T-helper 9 cell (primary cell): ENCODE measurements at places on chromosomes 6 and 20.

- DNase-seq = no peak
Measured at GRCh38 chr6:26183237-26183580, 96.0 kb downstream of the HFE start.

DNA sequence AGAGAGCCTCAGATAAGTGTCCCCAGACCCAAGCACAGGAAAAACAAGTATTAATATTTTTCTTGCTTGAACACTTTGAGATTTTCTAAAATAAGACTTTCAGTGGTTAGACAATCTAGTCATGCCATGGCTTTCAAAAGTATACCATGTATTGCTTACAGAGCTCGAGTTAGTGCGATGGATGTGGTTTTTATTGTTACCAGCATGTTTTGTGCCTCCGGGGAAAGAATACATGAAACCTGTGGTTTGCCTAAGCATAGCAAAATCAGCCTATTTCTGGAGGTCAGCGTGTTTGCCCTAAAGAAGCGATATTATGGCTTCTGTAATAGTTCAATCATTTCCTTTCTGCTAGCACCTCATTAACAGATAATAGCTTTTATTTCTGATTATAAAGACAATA, 21.6 kb downstream of the RIN2 start:
- DNase-seq = no peak

GRCh38 chr6:151400473-151400872, 9.1 kb upstream of the ZBTB2 start:
- no peak for DNase-seq

DNA sequence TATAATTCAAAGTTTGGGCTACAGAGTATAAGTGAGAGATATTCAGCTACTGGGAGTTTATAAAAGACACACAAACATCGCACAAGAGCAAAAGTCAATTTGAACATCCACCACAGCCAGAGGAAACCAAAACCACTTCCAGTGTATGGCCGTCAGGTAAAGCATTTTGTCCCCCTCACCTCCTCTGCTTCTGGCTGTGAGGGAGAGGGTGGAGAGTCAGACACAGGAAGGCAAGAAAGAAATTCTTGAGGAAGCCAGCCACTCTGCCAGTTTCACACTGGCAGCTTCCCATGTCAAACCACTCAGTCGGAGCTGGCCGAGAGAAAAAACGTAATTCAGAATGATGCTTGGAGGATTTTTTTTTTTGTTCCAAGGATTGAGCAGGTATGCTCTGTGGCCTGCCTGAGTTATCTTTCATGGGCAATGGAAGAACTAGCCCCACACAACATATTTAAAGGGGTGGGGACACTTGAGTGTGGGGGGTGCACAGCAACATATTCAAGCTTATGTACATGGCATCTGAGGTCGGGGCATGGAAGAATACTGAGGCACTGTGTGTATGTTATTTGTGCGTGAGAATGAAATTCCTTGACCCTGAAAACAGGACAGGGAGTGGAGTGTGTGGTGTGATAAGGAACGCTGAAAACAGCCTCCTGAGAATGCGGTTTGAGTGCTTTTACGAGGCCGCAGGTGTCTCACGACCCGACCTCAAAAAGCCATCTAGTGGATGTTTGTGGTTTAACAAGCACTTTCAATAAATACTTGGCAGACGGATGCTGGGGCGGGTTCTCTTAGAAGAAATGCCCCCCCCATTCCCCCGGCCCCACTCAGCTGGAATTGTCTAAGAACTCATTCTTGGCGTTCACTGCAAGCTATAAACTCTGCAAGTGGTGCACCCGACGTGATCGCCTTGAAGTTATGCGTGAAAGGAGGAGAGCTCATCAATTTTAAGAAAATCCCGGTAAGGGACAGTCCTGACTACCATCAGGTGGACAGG, 27.5 kb upstream of the ZBTB22 start:
- peak; percentile 53 for DNase-seq

DNA sequence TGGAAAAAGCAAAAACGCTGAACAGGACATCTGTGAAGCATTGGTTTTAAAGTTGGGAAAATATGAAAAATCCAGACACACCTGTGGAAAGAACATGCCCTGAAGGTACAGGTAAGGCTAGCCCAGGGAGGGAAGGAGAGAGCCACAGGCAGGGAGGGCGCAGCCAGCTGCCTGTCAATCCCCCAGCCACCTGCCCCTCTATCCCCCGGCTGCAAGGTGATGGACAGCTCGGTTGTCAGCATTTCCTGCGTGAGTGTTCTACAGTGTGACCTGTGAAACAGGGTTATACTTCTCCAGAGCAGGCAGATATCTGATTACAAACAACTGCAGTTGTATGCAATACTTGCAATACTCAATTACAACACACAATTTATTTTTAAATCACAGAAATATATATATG, 358.1 kb downstream of the SMOC2 start:
- no peak for DNase-seq

DNA sequence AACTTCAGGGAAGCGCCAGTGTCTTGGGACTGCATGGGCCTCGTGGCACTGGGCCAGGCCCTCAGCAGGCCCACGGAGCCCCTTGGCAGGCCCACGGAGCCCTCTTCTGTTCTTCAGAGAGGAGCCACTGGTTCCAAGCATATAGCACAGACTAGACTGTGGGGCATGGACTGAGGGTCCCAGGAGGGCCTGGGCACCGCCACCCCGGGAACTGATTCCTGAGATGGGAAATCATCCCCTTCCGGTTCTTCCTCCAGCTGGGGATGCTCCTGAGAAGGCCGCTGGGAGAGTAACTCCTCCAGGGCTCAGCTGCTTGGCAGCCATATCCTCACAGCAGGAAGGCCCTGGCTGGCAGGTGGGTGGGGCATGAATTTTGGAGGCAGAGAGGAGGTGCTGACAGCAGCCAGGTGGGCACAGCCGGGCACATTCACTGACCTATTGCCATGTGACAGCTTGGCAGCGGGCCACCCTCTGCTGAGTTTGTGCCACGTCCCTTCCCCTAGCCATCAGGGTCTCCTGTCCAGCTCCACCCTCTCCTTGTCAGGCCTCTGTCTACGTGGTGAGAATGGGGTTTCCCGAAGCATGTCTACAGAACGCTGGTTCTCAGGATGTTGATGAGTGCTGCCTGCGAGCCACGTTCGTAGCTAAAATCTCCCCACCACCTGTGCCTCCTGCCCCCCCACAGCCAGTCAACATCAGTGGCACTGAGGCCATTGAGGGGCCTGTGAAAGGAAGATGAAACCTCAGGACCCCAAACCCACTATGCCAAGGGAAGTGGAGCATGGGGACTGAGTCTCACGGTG, 152.1 kb downstream of the TAF4 start:
- DNase-seq = no peak

DNA sequence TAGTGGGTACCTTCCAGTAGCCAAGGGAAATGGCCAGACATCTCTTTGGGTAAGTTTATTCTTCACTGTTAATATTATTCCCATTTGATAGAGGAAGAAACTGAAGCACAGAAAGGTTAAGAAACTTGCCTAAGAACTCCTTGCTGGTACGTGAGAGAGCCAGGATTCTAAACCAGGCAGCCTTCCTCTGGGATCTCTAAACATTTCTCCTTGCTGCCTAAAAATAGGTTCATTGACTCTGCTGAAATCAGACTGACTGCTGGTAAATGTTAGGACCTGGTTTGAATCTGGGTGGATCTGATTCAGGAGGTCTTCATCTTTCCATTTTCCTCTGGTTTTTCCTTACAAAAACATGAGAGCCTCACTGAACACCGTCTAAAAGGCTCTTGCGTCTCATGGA, 186.9 kb downstream of the AIG1 start:
- DNase-seq = no peak

GRCh38 chr6:24313251-24314141, 44.4 kb downstream of the DCDC2 start:
- DNase-seq = no peak

DNA sequence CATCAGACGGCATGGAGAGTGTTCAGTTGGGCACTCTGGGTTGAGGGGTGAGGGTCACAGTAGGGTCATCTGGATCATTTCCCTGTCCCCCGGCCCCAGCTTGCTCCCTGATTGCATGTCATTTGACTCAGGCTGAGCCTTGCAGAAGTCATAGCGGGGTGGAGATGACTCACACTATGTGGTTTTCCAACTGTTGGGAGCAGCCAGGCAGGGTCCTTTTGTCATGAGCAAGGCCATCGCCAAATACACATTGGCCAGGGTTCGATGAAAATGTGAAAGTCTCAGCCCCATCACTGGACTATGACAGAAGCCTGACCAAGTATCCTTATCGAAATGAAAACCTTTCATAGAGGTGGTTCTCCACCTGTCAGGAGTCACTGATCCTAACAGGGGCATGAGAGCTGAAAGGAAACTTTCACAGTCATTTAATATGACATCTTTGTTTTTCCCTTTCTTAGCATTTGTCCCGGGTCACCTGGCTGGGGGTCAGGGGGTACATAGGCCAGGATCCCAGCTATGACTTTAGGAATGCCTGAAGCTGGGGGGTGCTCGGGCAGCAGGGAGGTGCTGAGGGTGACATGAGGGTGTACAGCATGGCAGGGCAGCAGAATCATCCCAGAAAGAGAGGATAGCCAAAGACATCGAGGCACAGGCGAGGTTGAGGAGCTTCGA, 70.2 kb upstream of the CD93 start:
- no peak for DNase-seq

DNA sequence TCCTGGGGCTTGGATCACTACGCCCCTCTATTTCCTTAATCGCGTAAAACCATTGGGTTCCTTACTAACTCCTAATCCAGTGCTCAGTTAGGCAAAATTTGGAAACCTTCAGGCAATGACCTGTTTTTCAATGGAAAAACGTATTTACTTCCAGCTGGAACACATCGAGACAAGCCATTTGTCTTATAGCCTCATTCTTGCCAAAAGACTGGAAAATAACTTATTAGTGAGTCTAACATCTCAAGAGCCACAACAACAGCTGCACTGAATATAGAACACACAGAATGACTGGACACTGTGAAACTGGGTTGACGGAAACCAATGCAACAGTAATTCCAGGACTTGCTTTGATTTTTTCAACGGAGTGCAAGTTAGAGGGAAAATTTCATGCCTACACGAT, 125.2 kb upstream of the MAP3K7 start:
- no peak for DNase-seq

- no peak for DNase-seq
Measured at GRCh38 chr6:87289571-87289970, 32.8 kb upstream of the SMIM8 start.

- peak; percentile 19 for DNase-seq
Measured at GRCh38 chr6:144285798-144286502, 815 bp downstream of the UTRN start.

DNA sequence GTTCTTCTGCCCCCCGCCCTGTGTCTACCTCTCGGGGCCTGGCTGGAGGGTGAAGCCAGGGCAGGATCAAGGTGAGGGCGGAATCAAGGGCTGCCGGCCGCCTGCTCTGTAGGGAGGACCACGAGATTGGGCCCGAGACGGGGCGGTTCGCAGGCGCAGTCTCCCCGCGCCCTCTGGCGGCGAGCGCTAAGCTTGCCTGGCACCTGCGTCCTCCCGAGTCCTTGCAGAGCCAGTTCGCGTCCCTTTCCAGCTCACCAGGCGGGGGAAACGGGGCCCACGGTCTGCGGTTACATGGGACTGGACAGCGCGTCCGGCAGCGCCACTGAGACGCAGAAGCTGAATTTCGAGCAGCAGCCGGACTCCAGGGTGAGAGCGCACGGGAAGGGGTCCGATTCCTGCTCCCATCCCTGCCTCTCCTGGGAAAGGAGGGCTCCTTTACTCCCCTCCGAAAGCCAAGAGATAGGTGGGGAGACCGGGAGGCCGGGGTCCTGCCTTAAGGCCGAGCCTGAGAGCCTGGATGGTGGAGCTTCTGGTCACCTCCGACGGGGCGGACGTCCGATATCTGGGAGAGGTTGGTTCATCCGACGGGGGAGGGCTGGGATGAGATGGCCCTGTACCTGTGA, 3.6 kb upstream of the MATN4 start:
- DNase-seq = peak; percentile 47

GRCh38 chr6:119862719-119863118, 513.2 kb upstream of the MAN1A1 start:
- no peak for DNase-seq

DNA sequence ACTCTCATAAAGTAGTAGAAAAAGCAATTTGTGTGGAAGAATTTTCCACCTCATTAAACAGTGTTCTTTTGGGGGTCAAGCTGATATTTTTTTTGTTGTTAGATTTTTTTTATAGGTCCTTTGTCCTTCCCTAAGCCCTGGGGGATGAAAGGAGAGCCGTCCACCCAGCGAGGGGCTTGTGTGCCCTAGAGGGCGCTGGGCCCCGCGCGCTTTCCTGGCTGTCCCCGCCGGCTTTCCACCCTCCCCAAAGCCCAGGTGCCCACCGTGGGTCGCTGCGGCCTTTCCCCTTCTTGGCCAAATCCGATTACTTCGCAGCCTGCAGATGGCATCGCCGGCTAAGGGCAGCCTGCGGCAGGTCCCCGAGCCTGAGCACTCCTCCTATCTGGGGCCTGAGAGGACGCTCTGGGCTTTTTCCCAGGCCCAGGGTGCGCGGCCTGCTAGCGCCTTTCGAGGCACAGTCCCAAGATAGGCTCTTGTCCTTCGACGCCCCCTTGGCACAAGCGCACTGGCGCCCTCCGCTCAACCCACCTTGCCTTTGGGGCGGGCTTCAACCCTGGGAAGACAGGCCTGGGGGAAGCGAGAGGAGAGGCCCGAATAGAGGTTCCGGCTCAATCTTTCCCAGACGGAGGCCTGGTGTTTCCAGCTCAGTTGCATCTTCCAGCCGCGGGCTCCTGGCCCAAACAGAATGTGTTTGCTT, 33.6 kb downstream of the TFAP2A start:
- DNase-seq = no peak

- no peak for DNase-seq
Measured at GRCh38 chr20:46695892-46696291, 6.6 kb upstream of the TP53RK start.

DNA sequence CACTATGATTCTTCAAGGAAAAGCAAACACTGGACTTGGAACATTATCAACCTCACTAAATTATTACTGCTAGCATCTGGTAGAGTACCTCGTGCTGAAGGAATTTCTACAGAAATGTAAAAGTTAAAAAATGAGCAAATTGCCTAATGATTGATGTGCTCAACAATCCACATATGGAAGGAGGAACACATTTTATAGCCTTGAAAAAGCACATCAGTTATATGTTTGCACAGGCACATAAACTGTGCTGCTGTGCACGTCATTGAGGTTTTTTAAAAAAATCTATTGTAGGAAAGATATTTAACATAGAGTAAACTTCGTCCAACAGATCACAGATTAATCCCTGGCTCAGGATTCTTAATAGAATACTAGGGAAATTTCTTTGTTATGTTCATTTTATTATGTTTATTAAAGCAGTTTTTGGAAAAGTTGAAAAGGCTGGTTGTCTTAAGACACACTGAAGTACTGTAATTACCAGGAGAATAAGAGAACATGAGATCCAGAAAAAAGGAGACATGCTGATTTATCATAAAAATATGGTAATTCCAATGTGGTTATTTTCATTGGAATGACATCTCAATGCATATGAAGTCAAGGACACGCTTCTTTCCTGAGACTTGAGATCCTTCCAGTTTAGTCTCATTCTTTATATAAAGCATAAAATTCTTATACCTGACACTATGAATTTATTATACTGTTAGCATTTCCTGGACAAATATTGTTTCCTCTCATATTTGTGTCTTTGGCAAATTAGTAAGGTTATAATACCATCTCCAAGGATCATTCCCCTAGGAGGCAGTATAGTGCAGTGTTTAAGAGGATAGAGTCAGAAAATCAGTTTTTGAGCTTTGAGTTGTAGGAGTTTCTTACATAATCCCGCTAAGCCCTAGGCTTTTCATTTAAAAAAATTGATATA, 511.1 kb downstream of the TENT5A start:
- DNase-seq = no peak
